Breast epithelium (tissue), 4 donors: ENCODE measurements at places on chromosomes 16 and 17.

- DNase-seq = no peak
Measured at GRCh38 chr16:2775765-2776499, 1.1 kb downstream of the ELOB start.

GRCh38 chr16:89828870-89829629 lies 775 bp downstream of the SPIRE2 start:
- DNase-seq = no peak

DNA sequence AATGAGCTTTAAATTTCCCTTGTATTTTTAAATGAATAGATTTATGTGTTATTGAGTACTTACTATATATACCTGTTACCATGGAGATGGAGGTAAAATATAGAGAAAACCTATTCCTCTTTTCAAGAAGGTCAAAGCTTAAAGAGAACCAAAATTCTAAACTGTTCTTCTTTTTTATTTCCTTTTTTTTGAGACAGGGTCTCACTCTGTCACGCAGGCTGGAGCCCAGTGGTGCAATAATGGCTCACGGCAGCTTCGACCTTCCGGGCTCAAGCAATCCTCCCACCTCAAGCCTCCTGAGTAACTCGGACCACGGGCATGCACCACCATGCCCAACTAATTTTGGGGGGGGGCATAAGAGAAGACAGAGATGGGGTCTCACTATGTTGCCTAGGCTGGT lies 25.0 kb upstream of the TMEM97 start:
- no peak for DNase-seq

DNA sequence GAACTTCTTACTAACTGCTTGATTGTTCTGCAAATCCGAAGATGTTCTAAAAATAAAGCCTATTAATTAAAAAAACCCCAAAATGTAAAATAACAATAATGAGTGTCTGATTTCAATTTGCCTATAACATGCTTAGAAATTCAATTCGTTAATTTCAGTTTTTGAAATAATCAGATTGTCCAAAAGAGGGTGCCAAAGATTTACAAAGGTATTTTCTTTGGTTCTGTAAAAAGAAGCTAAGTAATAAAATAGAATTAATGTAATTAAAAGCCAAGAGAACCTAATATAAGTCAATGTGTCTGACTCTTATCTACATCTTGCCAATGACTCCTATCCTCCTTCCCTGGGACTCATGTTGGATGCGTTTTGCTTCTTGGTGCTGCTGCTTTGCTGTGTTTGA lies 75.0 kb upstream of the CPHXL start:
- DNase-seq = no peak

DNA sequence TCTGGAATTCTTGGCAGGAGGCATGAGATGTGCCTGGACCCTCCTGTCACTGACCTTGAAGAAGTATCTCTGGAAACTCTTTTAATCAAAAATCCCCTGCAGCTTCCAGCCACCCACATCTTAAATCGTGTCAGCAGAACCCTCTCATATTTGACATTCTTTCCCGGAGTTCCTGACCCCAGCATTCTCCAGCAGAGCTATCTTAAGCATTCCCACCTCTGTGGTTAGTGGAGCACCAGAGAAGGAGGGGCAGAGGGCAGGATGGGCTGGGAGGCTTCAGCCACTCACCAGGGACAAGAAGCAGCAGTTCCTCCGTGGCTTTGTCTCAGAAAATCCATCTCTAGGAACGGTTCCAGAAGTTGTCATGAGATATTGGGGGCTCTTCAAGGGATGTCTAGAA lies 149.9 kb downstream of the RGS9 start:
- DNase-seq = no peak

- no peak for DNase-seq
Measured at GRCh38 chr16:65598621-65599020, 476.8 kb upstream of the CDH11 start.

DNA sequence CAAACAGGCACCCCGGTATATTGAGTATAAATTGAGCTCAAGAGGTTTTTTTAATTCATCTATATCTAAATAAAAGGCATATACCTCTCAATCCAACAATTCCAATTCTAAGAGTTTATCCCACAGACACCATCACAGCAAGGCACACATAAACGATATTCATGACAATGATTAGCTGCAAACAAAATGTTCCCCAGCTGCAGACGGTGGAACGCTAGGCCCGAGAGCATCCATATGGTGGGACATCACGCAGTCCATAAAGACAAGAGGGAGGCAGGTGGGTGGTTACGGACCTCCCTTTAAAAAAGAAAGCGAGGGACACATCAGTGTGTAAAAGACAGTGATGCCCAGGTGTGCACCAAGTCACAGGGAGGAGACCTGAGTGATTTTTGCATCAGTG lies 28.1 kb downstream of the MEAK7 start:
- no peak for DNase-seq

DNA sequence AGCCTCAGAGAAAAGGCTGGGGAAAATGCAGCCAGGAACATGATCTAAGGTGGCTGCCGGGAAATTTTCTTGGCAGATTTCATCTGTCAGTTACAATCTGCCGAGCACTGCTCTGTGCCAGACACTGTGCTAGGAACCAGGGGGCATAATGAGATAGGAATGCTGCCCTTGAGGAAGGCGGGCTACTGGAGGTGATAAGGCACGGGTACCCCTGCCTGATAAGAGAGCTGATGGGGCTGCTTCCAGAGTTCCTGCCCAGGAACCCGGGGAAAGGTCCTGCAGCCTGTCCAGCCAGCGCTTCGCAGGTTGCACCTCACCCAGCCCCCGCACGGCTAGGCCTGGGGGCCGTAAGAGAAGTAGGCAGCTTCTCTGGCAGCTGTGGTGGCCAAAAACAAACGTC lies 3.1 kb downstream of the SCNN1G start:
- no peak for DNase-seq
